Sigmoid colon (tissue), 7 donors: ENCODE measurements at places on chromosomes 7 and 10. TPM values are rescaled to one million over a fixed set of nuclear protein-coding genes. Genes with fewer than 3 reads are reported as not detected.

Gene C10orf105
- polyA plus RNA-seq: 0.25 TPM

Gene FXYD4
- not detected for polyA plus RNA-seq

- DNase-seq: no peak
- H3K27me3 ChIP-seq: no peaks in the 10 kb centered on the region
- H3K36me3 ChIP-seq: no peaks in the 10 kb centered on the region
- H3K27ac ChIP-seq: no peak overlapping the region
- no peak overlapping the region for H3K4me3 ChIP-seq
Measured at GRCh38 chr7:146214842-146215241, 98.2 kb downstream of the CNTNAP2 start.

DNA sequence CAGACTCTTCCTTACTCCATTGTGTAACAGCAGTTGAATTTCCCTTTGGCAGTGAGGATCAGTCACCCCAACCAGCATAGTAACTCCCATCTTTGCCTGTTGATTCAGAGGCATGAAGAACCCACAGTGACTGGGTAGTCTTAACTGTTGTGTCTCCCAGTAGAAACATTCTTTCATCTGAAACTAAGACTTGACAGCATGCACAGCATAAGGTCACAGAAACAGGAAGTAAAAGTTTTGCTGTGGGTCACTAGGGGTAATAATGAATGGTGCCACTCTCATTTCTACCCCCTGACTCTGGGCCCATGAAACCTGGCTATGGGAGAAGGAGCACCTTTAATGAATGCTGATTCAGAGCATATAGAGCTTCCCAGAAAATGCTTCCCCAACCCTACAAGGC is 8.3 kb upstream of the FRMPD2 start:
- no peaks in the 10 kb centered on the region for H3K36me3 ChIP-seq
- H3K27me3 ChIP-seq: no peaks in the 10 kb centered on the region
- no peak overlapping the region for H3K27ac ChIP-seq

Gene SEMA3C
- polyA plus RNA-seq: 20.6 TPM

GRCh38 chr7:1989049-1989860 is 243.5 kb downstream of the MAD1L1 start:
- no peaks in the 10 kb centered on the region for H3K36me3 ChIP-seq
- no peak overlapping the region for H3K4me3 ChIP-seq
- no peak overlapping the region for H3K27ac ChIP-seq
- no peaks in the 10 kb centered on the region for H3K4me1 ChIP-seq
- no peak for DNase-seq
